Fibroblast of skin of left biceps (primary cell): ENCODE measurements at places on chromosomes 2 and 18.

DNA sequence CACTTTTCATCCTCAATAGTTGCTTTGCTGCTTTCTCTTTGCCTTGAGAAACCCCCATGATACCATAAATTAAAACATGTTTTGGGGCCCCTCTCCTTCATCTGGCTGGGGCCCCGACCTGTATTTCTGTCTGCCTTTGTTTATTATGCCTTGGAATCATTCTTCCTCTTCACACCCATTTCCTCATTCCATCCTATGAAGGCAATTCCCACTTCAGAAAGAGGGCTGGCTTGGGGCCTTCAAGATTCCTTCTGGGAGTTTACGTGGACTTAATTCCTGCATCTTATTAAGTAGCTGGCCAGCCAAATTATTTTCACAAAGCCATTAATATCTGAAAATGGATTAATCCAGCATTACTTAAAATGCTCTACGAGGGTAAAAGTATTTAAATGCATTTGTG is 6.8 kb upstream of the LRRTM1 start:
- no peak for DNase-seq

DNA sequence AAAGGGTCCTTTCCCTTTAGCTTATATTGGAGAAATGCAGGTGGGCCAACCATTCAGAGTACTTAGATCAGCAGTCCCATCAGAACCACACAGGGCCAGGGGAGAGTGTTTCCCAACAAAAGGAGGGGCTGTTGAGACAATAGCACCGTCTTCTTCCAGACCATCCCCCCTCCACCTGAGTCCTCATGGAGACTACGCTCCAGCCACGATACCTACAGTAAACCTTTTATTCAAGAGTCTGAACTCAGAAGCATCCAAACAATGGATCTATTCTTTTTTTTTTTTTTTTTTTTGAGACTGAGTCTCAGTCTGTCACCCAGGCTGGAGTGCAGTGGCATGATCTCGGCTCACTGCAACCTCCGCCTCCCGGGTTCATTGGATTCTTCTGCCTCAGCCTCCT is 25.7 kb upstream of the ZNF532 start:
- DNase-seq = no peak

DNA sequence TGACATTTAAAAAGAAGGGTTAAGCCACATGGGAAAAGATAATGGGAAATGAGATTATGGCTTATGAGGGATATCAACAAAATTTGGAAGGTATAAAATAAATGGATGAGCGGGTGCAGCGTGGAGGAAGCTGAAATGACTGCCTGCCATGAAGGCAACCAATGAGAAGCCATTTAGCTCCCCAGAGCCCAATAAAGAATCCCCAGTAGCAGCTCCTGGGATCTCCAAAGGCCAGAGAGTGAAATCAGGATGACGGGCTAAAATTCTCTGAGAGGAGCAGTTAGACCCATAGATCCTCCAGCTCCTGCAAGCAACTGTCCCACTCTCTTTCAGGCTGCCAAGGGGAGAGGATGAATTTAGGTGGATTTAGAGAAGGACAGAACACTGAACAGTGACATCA is 12.9 kb upstream of the MAPRE3 start:
- no peak for DNase-seq

GRCh38 chr2:176668912-176669311 is 399.7 kb downstream of the MTX2 start:
- DNase-seq = no peak

GRCh38 chr2:161172901-161173540 is 12.8 kb downstream of the TANK start:
- no peak for DNase-seq

DNA sequence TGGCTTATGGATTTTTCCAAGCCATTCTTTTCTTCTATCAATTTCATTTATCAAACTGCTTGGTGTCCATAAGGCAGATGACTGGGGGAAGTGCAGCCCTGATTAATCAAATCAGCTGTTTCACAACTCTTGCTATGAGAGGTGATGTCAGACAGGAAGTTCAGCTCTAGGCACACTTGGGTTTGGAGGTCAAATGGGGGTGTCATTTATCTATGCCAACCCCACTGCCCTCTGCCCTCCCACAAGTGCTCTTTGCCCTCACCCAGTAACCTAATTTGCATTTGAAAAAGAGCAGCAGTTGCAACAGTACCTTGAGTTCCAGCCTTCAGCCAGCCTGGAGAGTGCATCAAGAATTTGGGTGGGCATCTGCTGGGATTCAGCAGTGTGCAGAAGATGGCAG is 431.3 kb upstream of the SPRED2 start:
- no peak for DNase-seq

DNA sequence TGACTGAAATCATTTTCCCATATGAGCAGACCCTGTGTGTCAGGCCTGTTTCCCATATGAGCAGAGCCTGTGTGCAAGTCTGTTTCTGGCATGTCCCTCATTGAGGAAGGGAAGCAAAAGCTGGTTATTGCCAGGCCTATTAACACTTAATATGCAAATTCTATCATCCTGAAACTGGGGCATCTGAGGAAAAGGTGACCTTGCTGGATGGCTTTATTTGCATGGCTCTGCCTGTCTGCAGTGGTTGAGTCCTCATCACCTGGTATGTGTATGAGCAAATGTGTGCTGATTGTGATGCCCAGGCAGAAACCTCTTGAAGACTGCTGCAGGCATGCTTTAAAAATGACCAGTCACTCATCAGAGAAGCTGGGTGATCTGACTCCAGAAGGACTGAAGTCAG is 31.2 kb downstream of the EIF4E2 start:
- DNase-seq = no peak
